Fibroblast of lung (primary cell): ENCODE measurements at places on chromosomes 1 and 21. TPM values are rescaled to one million over a fixed set of nuclear protein-coding genes. Genes with fewer than 3 reads are reported as not detected.

DNA sequence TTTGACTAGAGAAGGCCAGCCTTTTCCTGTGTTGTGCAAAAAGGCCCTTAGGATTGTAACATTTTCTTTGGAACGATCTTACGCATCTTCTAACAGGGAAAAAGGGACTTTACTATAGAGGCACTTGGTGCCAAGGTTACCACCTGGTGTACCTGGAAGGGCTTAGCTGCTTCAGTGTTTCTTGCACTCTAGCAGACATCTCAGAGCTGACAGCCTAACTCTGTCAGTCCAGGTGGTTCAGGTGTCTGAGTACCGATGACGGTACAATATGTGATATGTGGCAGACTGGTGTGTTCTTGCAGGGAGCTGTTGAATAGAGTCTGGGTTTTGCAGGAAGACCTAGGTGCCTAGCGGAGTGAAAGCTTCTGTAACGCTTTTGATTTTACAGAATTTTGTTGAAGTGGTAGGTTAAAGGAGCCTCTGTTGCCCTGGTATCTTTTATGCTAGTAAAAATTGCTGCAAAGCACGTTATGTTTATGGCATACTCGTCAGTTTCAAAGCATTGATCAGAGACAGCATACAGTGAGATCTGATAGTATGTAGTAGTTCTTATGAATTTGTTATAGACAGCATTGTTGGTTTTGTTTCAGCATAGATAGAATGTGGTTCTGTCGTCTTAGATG is 1.4 kb downstream of the MAGI3 start:
- DNase-seq, result no peak

Gene KRTAP11-1
- polyA plus RNA-seq, result not detected in 2 replicates

GRCh38 chr21:18144339-18144738 is 100.3 kb upstream of the CHODL start:
- no peak for DNase-seq

GRCh38 chr1:234936612-234937389 is 191.8 kb downstream of the TOMM20 start:
- DNase-seq, result no peak

Gene PBX1
- polyA plus RNA-seq, result 43.1 and 47.2 TPM in 2 replicates

Gene AADACL3
- polyA plus RNA-seq, result not detected in 2 replicates

- DNase-seq, result no peak
Observed at GRCh38 chr21:42350927-42351426, at the start of gene TFF2. Gene TFF2 (minus strand): TSS chr21:42350994. CDS start chr21:42350957, 37 bp downstream.

DNA sequence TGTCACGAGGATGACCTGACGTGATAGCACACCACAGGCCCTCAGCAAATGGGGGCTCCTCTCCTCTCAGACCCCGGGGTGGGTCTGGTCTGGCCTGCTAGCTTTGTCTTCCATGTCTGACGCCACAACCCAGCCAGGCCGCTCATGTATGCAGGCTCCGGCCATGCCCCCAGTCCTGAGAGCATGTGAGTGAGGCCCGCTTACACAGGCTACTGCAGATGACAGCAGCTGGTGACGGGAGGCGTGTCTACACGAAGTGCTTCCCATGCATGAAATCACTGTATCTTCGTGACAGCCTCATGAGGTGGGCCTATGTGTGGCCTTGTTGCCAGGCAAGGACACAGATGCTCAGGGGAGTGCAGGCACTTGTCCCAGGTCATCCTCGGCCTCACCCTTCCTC is 16.4 kb downstream of the WNT4 start:
- DNase-seq, result no peak

DNA sequence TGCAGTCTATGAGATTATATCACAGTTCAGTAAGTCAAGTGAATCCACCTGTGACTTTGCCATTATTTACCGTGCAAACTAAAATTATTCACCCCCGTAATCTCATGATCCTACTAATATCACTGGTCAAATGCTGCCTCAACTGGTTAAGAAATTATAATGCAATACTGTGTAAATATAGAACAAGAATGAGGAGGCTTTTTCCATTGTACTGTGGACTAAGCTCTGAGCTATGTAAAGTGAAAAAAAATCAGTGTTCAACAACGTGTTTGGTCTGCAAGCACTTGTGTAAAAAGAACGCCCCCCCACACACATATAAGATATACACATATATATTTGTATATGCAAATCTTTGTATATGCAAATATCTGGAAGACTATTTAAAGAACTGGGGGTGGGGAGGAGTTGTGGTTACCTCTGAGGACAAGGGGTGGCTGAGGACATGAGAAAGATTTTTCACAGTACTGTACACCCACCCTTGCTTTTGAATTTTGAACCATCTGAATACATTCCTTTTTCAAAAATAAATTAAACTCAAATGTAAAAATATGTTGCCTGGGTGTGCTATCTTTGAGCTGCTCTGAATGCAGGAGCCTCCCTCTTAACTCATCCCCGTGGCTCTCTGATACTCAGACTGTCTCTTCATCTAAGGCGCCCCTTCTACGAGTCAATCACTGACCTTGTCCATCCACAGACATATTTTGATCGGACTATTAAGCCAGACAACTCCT is 57.0 kb downstream of the PTP4A2 start:
- no peak for DNase-seq

Gene ZBTB18
- 7.7 and 10.3 TPM in 2 replicates for polyA plus RNA-seq

Gene TLR5
- polyA plus RNA-seq, result 0.19 and 0.36 TPM in 2 replicates

DNA sequence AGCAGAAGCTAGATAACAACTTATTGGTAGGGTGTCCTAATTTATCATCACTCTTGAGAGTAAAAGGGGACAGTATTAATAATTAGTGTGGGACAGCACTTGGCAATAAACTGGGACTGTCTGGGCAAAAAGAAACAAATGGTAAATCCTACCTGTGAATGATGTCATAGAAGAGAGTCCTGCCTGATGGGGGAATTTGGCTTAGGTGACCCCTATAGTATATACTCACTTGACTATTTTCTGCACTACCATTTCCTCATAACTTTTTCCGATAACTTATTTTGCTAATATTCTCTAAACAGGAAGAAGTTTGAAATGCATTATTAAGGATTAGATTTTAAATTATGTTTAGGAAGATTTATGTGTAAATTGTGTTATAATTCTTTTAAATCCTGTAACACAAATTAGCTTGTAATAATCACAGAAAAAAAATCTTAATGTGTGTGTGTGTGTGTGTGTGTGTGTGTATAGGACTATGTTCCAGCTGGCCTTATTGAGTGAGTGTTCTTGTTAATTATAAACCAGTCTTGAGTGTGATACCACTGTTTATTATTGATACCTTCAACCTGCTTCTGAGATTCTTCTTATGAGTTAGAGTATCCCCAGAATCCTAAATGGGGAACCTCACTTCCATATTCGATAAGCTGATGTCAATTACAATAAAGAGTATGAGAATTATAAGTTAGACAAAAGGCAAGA is 144.2 kb upstream of the C1orf105 start:
- no peak for DNase-seq

Gene PADI1
- polyA plus RNA-seq, result not detected in 2 replicates

DNA sequence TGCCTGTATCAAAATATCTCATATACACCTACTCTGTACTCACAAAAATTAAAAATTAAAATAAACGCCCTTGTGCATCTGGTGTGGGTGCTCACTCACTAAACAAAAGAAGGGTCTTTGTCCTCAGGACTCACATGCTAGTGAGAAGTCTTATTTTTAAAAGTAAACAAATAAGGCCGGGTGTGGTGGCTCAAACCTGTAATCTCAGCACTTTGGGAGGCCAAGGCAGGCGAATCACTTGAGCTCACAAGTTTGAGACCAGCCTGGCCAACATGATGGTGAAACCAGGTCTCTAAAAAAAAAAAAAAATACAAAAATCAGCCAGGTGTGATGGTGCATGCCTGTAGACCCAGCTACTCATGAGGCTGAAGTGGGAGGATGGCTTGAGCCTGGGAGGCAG is 51.5 kb downstream of the BCAR3 start:
- DNase-seq, result no peak

DNA sequence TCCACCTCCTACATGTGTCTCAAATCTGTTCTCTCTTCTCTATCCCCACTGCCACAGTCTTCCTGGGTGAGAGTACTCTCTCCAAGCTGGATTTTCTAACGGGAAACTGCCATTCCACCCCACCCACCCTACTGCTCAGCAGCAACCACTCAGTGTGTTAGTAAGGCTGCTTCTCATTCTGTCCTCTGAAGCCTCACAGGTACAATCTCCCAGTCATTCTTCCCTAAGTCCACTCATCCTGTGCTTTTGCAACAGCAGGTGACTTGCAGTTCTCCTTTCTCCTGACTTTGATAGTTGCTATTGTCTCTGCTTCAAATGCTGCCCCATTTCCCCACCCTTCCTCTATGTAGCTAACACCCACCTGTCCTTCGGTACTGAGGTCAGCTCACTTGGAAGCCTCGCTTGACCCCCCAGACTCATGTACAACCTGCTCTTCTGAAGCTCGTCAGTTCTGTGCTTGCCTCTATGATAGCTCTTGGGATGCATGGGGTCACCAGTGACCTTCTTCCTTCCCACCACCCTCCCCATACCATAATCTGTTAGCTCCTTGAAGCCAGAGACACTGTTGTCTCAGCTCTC is 188.9 kb downstream of the RRAGC start:
- no peak for DNase-seq

GRCh38 chr1:202852163-202852904 is 36.6 kb downstream of the RABIF start:
- DNase-seq, result peak; percentile 51
